Common myeloid progenitor, CD34-positive (primary cell): ENCODE measurements at places on chromosomes 6 and 20.
A peak's percentile ranks its signal among the peaks of the same experiment; 100 is the strongest.

DNA sequence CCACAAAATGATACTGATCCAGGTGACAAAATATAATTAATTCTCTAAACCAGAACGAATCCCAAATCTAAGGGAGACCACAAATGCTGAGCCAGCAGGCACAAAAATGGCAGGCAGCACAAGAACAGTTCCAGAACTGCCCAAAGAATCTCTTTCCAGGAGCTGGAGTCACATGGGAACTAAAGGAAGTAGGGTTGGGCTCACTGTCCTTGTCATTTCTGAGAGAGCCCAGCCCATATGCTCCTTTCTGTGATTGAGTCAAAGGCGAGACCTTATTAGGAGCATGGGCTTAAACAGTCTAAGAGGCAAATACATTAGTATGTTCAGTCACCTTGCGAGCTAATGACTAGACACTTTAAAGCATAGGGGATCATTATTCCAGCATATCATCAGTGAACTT lies 327.6 kb upstream of the ARID1B start:
- no peak for DNase-seq

DNA sequence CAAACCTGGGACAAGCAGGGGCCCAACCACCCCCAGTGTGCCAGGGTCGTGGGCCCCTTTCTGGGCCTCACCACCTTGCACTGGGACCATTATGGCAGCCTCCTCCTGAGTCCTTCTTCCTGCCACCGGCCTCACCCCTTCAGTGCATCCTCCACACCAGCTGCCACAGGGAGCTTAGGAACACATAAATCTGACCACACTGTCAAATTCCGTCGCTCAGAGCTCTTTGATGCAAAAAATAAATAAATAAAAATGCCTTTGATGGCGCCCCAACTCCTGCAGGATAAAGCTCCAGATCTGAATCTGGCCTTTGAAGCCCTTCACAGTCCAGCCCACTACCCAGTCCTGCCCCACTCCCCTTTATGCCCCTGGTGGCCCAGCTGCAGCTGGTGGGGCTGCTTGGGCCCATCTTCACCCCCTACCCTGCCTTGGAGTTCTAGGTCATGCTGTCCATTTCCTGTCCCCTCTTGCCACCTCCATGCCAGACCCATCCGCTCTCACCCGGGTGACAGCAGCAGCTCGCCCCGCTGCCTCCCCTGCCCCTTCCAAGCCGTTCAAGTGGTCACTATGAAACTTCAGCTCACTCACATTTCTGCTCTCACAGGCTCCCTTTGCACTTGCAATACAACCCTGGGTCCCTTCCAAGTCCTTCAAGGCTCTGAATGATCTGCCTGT lies 16.0 kb downstream of the MYH7B start:
- DNase-seq: no peak

DNA sequence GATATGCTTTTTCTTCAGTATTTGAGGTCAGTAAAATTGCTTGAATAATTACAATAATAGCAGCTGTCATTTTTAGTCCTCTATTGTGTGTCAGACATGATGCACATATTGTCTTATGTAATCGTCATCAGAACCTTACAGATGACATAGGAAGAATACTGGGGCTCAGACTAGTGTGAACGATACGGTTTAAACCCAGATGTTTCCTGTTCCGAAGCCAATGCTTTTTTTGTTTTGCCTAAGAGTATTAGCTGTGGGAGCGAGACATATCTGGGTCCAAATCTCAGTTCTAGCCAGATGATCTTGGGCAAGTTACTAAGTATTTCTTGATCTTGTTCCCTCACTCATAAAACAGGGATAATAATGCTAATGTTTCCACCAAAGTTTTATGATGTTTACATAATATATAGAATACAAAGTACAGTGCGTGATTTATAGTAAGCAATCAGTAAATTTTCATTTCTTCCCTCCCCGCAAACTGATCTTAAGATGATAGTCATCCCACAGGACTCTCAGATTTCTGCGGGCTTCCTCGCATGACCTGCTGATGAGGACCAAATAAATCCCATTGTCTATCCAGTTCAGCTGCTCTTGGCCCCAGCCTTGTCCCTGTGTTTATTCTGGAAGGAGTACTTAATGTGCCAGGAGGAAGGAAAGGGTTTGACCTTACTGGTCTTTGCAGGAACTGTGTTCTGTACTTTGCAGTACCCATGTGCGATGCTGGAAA lies 98.2 kb downstream of the CAP2 start:
- DNase-seq: peak; percentile 84

- DNase-seq: no peak
Observed at GRCh38 chr20:59026904-59027740, 5.0 kb downstream of the ATP5F1E start.

GRCh38 chr6:143674483-143675381 lies 3.0 kb upstream of the PHACTR2 start:
- no peak for DNase-seq

DNA sequence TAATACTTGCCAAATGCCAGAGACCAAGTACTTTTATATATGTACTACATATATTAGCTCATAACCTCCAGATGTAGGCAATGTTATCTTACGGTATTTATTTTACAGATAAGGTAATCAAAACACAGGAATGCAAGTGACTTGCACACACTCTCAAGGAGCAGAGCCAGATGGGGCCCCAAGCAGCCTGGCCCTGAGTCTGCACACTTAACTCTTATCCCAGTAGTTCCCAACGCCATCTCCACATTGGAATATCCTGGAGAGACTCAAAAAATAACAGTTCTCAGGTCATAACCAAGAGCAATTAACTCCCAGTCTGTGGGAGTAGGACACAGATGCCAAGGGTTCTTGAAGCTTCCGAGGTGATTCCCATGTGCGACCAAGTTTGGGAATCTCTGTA lies 398.7 kb downstream of the PHF3 start:
- DNase-seq: no peak

DNA sequence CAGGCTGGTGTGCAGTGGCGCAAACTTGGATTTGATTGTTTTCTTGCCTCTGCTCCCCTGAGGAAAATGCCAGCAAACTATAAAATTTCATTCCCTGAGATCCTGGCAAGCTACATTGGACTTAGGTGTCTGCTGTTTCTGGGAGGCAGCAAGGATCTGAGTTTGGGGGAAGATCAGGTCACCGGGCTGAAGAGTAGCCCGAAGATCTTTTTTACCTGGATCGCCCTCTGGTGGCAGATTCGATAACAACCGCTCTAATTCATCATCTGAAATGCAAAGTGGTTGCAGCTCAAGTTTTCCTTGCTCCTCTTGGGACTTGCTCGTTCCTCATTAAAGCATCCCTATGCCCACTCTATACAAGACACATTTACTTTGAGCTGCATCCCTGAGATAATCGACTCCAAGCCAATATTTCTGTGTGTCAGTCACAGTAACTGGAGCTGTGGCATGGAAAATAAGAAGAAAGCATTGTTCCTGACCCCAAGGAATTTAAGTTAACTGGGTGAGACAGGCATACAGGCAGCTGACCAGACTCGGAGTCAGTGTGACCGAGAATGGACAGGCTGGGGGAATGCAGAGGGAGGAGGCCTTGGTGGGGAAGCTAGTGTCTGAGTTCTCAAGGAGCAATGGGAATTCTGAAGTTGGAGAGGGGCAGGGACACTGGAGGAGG lies 131.8 kb upstream of the PROKR2 start:
- DNase-seq: peak; percentile 49

DNA sequence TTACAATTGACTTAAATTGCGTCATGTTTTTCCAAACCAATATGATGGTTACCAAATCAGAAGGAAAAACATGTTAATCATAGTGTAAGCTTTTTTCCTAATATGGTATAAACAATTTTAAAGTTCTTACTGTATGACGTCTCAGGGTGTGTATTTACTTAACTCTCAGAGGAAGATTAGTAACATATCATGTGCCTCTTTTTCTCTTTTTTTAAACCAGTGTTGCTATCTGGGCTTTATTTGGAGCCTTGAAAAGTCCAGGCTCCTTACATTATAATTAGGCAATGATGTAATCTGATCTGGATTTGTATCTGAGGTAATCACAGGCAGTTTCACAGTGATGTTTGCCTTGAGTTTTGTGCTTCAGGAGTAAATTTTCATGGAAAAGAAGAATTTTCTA lies 20.4 kb upstream of the RAB23 start:
- DNase-seq: no peak

DNA sequence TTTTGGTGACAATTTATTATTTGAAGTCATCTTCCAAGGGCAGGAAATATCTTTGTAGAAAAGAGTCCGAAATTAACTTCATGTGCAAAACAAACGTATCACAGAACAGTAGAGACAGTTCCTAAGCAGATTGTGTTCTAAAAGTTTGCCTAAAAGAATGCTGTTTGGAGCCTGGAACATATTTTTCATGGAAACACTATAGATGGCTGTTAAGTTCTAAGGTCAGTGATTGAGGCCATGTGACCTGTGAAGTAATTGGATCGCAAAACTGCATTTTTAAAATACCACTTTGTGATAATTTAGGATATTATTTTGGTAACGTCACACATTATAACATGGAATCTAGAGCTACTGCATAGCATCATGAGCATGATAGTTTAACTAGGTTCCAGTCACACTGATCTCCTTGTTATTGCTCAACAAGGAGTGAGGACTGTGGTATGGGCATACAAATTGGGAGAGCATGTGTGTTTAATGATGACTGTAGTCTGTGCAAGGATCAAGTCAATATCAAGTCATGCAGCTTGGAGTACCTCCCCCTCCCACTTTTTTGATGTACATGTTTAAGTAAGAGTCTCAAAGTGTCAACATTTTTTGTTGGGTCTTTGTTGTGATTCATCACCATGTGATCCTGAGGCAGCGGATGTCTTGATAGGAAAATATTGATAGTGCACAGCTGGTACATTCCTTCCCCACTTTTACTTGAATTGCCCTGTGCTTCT lies 609.3 kb upstream of the CITED2 start:
- DNase-seq: no peak

DNA sequence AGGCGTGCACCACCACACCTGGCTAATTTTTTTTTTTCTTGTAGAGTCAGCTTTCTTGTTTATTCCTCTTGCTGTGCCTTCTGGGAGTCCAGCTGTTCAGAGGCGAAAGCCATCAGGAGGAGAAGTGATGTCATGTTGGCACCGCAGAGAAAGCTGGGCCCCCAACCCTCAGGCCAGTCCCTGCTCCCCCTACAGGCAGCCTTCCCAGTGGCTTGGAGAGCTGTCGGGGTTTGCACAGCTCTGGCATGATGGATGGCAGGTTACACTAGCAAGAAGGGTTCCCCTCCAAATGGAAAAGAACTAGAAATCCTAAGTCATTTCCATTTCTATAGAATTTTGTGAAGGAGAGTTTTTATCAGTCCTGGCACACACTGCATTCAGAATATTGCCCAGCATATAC lies 72.6 kb downstream of the C6orf52 start:
- no peak for DNase-seq

- DNase-seq: no peak
Observed at GRCh38 chr6:111552241-111552744, 53.4 kb downstream of the TRAF3IP2 start.

- DNase-seq: peak; percentile 18
Observed at GRCh38 chr6:158567871-158568401, 8.0 kb downstream of the TMEM181 start.

- peak; percentile 7 for DNase-seq
Observed at GRCh38 chr20:58131551-58132142, 96.8 kb downstream of the ANKRD60 start.

- DNase-seq: peak; percentile 42
Observed at GRCh38 chr20:34581341-34582184, 23.0 kb downstream of the MAP1LC3A start.

GRCh38 chr6:110654096-110654820 lies 161.0 kb downstream of the CDK19 start:
- DNase-seq: no peak

- DNase-seq: no peak
Observed at GRCh38 chr6:105021399-105021798, 64.5 kb downstream of the LIN28B start.

GRCh38 chr6:69220375-69220774 lies 576.4 kb downstream of the LMBRD1 start:
- DNase-seq: no peak

- DNase-seq: no peak
Observed at GRCh38 chr6:46234156-46234556, 63.4 kb upstream of the ENPP5 start.

DNA sequence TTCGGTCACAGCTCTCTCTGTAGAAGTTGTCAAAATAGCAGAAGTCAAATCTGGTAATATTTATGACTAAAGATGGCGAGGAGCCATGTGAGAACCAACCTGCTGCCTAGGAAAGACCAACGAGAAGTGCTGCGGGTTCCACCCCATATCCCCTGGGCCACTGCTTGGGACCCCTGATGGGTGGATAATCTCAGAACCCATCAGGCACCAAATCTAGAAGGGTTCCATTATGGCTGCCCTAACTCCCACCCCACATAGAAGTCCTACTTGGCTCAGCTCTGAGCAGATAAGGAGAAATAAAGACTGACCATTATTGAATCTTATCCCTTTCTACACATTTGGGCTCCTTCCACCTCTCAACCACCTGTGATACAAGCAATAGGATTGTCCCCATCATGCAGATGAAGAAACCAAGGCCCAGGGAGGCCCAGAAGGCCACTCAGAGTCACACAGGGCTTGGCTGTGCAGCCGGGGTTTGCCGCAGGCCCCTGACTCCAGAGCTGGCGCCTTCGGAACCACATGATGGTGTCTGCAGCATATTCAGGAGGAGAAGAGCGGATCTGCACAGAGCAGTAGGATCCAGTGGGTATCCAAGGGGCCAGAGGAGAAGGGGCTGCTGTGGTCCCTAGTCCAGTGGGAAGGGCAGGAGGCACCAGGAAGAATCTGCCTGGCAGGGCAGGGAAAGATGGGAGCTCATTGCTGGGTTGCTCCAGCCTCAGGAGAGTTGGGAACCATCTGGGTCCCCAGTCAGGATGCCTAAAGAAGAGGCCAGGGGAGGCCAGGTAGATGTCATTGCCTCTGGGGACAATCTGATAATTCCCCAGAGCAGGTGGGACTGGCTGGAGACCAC lies 9.6 kb upstream of the PCMTD2 start:
- DNase-seq: peak; percentile 45

DNA sequence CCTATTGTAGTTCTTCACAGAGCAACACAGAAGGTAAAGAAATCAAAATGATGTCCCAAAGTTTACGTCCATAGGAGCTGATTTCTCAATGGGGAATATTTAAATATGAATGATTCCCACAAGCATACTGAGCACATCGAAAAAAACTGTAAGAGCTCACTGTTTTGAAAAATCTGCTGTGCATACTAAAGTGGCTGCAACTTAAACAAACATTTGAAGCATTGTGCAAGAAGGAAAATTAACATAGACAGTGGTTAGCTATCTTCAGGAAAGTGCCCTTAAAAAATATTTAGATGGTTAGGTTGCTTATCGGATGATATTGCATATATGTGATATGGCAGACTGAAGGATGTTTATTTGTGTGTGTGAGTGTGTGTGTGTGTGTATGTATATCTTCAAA lies 747.6 kb downstream of the RFPL4B start:
- DNase-seq: no peak

- DNase-seq: no peak
Observed at GRCh38 chr6:126890055-126890454, 228.4 kb upstream of the RSPO3 start.

GRCh38 chr6:128801621-128802020 lies 81.3 kb upstream of the LAMA2 start:
- DNase-seq: no peak

DNA sequence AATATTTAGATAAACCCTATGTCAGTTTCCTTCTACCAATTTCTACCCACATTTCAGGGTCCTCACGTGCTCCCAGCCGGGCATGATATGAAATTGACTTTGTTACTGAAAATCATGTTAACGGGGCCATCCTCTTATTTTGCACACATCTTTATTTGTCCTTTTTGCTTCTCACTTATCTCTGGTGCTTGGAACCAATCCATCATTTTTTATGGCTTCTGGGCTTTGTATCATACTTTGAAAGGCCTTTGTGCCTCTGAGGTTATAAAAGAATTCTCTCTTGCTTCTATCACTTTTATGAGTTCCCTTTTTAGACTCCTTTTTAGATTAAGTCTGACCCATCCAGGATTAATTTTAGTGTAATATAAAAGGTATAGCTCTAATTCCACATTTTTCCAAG lies 117.1 kb upstream of the PRND start:
- no peak for DNase-seq
